Stromal cell of bone marrow (primary cell): ENCODE measurements at places on chromosomes 3 and 15.

DNA sequence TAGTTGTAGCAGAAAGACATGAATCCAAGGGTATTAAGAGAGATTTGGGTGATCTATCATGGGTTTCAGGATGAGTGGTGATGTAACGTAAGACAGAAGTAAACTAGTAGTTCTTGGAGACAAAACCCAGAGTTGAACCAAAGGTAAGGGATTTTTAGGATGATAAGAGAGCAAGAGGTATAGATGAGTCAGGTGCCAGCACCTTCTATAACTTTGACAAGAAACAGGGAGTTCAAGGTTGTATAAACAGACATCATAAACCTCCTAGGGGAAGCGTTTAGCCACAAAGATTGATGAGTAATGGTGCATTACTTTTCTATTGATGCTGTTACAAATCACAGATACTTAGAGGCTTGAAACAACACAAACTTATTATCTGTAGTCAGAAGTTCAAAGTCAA is 447.3 kb upstream of the ARHGEF26 start:
- no peak for DNase-seq

GRCh38 chr15:52678468-52679231 is 538 bp downstream of the ATOSA start:
- DNase-seq: peak; percentile 47

DNA sequence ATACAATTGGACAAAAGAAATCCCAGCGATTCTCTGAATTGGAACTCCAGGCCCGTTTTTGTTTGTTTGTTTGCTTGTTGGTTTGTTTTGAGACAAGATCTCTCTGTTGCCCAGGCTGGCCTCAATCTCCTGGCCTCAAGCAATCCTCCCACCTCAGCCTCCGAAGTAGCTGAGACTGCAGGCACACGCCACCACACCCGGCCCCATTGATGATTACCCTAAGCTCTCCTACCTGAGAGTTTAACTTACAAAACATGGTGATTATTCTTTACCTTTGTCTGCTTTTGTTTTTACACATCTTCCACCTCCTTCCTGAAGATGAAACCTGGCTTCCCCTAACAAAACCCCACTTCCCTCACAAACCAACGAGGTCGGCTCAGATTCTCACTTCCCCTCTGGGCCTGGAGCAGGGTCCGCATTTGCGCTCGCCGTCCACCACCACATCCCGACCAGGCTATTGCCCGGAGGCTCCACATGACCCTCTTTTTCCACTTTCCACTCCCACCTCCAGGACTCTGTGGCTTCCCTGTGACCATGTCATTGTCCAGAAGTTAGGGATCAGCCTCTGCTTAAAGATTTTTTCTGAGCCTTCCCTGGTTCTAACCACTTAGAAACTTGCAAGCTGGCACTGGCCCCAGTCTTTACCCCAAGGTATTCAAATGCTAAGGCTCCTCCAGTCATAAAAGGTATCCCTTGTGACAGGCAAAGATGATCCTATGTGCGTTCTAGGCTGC is 14.8 kb downstream of the KLHL6 start:
- no peak for DNase-seq

DNA sequence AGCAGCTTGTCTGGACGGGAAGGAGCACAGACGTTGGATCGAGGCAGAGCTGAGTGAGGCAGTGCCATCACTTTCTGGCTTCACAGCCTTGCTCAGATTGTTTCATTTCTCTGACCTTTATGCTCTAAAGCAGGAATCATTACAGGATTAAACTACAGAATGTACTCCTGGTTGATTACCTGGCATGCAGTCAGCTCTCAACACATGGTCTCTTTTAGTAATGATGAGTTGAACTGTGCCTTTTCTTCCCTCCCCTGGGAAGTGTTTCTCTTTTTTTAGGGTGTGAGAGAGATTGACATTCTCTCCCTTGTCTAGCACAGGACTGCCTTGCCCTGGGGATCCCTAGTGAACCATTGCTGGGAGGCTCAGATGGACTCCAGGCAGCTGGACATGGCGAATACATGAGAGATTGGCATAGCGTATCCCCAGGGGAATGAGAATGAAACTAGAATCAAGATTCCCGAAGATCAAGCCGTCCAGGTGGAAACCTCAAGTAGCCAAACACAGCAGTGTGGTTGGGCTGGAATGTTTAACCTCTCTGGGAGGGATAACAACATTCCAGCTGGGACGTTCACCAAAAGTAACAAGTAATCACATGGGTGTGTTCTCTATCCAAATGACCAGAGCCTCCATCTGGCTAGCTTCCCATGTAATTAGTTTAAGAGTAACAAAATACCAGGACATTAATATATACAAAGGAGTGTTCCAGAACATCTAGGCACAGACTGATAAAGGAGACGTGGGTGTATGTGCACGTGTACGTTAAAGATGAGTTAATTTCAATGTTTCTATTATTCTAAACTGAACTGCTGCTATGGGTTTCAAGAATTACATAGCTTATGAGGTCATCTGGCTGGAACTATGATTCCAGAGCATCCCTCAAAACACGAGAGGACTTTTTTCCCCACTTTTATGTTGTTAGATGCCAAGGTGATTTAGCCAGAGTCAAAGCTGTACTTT is 118.6 kb upstream of the NR2E3 start:
- no peak for DNase-seq

GRCh38 chr15:69502470-69503045 is 49.9 kb downstream of the RPLP1 start:
- DNase-seq: no peak

DNA sequence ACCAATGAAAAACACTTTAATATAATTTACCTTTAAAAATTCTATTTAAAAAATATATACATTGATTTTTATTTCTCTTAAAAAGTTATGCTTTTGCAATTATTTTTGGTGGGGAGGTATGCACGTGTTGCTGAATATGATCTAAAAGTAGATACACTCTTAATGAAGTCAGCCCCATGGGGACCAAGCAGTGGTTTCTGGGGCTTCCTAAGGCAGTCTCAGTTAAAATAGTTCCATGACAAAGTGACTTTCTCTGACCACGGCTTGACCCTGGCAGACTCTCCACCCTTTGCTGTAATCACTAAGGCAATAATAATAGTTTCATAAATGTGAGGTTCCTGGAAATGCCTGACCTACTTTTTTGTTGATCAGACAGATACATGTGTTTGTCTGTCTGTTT is 50.4 kb downstream of the CCR4 start:
- DNase-seq: peak; percentile 18

- peak; percentile 89 for DNase-seq
These were observed 148.6 kb upstream of the NR2F2 start for GRCh38 chr15:96181873-96182301.

- no peak for DNase-seq
These were observed 267.7 kb upstream of the BCHE start for GRCh38 chr3:166104938-166105337.

- DNase-seq: no peak
These were observed 218.6 kb downstream of the PDCD6IP start for GRCh38 chr3:34016925-34017587.

GRCh38 chr15:95446854-95447253 is 883.6 kb upstream of the NR2F2 start:
- no peak for DNase-seq

DNA sequence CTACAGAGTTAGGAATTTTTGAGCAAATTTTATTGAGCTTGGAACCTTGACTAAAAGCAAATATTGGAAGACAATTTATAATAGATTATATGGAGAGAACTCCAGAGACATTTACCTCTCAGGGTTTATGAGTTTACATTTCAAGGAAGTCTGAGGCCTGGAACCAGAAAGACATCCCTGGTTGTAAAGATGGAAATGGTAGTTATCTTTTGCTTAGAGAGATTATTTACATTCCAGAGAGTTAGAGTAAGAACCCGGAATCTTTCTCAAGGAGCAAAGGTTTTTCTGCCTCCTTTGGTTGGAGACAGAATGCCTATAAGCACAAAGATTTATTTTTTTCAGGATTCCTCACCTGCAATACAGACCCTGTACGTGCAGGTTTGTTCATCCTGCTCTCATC is 458.1 kb downstream of the TBL1XR1 start:
- no peak for DNase-seq

GRCh38 chr3:115384381-115384780 is 237.3 kb upstream of the ZBTB20 start:
- DNase-seq: no peak

GRCh38 chr3:160779040-160779439 is 23.0 kb downstream of the PPM1L start:
- DNase-seq: no peak

DNA sequence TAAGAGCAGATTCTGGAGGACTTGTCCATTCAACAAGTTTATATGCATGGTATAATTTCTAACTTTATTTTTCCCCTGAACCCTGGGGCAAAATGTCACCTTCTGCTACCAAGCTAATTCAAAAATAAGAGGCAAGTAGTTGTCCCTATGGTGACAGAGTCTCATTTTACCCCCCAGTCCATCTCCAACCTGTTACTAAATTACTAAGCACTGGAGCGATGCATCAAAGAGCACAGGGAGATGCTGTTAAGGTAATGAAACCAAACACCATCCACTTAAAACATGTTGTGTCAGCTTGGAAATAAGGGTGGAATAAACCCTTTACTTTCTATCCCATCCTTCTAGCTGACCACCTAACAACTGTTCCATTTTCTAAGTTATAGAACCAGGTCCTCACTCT is 417.4 kb upstream of the ATP11B start:
- no peak for DNase-seq

DNA sequence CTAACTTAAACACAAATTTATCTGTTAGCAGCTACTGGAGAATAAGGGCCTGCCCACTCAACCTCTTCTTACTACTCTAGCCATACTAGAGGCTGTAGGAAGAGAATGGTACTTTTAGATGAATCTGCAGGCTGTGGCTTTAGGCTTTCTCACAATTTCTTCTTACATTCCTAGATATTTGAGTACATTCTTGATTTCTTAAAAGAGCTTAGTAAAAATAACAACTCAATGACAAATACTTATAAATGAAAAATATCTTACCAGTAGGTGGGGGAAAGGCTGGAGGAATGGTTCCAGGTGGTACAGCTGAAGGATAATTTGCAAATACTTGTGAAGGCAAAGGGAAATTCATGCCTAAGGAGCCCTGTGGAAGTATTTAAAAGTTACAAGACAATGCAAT is 92.9 kb upstream of the GK5 start:
- no peak for DNase-seq

DNA sequence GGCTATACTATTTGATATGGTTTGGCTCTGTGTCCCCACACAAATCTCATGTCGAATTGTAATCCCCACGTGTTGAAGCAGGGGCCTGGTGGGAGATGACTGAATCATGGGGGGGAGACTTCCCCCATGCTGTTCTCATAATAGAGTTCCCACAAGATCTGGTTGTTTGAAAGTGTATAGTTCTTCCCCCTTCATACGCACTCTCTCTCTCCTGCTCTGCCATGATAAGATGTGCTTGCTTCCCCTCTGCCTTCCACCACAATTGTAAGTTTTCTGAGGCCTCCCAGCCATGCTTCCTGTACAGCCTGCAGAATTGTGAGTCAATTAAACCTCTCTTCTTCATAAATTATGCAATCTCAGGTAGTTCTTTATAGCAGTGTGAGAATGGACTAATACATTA is 290.1 kb upstream of the CHRM5 start:
- DNase-seq: no peak

DNA sequence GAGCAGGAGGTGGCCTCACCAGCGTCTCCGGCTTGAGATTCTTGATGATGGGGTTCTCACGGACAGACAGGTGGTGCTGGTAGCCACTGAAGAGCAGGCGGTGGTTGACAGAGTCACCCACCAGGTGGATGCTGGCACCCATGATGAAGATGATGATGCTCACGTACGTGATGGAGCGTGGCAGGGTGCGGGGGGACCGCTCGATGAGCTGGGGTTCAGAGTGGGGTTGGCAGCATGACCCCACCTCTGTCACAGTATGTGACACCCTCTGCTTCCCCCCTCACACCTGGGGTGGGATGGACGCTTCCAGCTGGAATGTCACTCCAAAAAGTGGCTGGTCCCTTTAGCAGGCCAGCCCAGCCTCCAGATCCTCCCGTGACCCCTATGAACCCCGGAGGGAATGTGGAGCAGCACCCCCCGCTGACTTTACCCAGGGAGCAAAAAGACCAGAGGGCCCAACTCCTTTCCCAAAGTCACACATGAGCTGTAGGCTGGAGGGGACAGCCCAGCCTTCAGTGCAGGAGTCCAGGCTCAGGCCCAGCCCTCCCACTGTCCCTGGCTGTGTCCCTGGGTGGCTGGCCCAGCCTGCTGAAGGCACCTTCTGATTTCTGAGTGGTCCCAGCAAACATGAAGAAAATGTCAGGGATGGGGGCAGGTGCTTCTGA is 6.7 kb upstream of the CALML4 start:
- no peak for DNase-seq

DNA sequence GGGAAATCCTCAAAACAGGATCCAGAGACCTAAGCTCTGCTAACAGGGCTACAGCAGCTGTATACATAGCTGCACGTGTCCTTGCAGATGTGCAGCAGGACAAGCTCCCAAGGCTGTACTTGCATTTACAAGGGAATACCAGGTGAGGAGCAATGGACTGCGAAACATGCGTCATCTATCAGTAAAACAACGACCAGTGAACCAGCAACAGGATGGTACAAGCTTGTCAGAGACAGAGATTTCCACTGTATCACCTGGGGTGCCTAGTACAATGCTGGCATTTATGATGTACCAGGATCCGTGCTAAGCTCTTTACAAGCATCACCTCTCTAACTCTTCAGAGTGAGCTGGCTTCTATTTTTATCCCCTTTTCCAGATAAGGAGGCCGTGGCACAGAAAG is 227.3 kb downstream of the FOXP1 start:
- DNase-seq: no peak

DNA sequence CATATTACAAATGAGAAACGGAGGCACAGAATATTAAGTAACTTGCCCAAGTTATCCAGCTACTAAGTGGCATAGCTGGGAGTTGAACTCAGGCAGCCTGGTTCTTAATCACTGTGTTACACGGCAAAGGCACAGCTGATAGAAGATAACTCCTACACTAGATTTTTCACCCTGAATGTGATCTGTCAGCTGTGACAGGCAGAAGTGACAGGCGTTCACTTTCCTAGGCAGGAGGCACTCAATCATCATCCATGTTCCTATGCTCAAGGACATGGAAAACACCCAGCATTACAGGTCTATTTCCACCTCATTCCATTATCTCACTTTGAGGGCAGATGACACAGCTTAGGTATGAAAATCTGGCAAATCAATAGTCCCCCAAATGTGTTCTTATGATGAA is 35.6 kb downstream of the TBC1D2B start:
- no peak for DNase-seq

- no peak for DNase-seq
These were observed 23.7 kb downstream of the FBXW12 start for GRCh38 chr3:48395714-48396113.

DNA sequence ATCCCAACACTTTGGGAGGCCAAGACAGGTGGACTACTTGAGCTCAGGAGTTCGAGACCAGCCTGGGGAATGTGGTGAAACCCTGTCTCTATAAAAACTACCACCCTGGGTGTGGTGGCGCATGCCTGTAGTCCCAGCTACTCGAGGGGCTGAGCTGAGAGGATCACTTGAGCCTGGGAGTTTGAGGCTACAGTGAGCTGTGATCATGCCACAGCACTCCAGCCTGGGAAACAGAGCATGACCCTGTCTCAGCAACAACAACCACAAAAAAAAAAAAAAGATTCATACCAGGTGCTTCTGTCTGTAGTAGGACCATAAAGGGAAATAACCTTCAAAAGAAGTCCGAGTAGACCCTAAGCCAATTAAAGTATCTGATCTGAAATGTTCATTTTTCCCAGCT is 94.5 kb downstream of the SERPINI1 start:
- no peak for DNase-seq

- DNase-seq: no peak
These were observed 11.3 kb downstream of the CPN2 start for GRCh38 chr3:194339840-194340239.
